ENCODE measurements at places on chromosomes 11 and 22. TPM values are rescaled to one million over a fixed set of nuclear protein-coding genes. Genes with fewer than 3 reads are reported as not detected.

DNA sequence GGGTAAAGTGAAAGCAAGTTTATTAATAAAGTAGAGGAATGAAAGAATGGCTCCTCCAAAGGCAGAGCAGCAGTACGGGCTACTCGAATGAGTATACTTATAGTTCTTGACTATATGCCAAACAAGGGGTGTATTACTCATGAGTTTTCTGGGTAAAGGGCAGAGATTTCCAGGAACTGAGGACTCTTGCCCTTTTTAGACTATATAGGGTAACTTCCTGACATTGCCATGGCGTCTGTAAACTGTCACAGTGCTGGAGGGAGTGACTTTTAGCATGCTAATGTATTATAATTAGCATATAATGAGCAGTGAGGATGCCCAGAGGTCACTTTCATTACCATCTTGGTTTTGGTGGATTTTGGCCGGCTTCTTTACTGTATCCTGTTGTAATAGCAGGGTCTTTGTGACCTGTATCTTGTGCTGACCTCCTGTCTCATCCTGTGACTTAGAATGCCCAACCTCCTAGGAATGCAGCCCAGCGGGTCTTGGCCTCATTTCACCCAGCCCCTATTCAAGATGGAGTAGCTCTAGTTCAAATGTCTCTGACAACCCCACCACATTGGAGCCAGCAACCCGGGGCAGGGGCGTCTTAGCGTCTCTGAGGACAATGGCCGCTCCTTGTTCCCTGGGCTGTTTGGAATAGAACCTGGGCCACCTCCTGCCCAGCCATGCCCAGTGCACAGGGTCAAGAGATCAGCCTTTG, 34.9 kb upstream of the CD82 start:
- no peak for DNase-seq

- peak; percentile 33 for DNase-seq
Observed at GRCh38 chr22:22753526-22754267, 109.3 kb downstream of the GGTLC2 start.

- no peak for DNase-seq
Observed at GRCh38 chr11:129312730-129313503, 62.7 kb upstream of the BARX2 start.

STT3A gene
- 170 TPM for total RNA-seq

- no peak for DNase-seq
Observed at GRCh38 chr22:32564170-32565001, 89.8 kb downstream of the FBXO7 start.

RASSF7 gene
- 154 TPM for total RNA-seq

- DNase-seq: no peak
Observed at GRCh38 chr11:73577496-73577917, 20.4 kb downstream of the FAM168A start.

DNA sequence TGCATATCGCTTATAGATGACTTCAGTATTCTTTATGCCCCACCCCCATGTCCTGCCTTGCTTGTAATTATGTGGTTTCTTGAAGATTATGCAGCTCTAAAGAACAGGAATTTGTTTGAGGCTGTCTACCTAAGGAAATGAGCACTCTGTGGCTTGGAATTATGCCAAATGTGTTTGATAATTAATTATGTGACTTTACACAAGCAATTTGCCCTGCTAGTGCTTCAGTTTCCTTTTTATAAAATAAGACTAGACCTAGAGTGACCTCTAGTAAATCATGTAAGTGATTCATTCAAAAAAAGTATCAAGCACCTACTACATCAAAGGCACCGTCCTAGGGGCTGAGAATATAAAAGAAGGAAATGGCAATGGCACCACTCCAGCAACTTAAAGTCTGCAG, 491.5 kb upstream of the KIRREL3 start:
- DNase-seq: peak; percentile 46

- DNase-seq: no peak
Observed at GRCh38 chr11:64327375-64327774, 9.5 kb downstream of the PRDX5 start.

DNA sequence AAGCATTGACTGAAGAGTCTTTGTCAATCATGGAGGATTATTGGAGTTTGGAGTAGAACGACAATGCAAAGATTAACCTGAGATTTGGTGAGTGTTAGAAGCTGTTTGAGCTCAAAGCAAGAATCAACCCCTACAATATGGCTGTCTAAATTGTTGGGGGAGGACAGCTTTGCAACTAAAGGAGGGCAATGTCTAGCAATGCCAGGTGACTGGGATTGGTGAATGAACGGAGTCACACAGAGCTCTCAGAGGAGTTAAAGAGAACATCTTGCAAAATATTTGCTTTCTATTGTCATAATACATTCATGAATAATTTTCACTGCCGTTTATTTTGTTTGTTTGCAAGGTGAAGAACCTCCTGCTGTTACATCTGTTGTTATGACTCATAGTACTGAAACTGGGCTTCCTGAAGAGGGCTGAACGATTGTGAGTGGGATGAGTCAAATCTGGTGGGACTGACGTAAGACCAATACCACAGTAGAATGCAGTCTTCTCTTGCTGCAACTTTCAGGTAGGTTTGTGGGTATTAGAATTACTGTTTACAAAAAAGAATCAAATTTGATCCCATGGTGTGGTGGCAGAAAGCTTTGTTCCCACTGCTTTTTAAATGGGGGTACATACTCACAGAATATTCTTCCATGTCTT, 281.9 kb downstream of the CADM1 start:
- DNase-seq: peak; percentile 87

GRCh38 chr11:74011360-74012073, 2.6 kb upstream of the UCP3 start:
- DNase-seq: no peak

GRCh38 chr11:8071616-8072581, 9.1 kb upstream of the TUB start:
- no peak for DNase-seq

FBLN1 gene
- total RNA-seq: 58.5 TPM

MYBPC3 gene
- not detected for total RNA-seq

Measured in epithelial cell of proximal tubule (primary cell).